ENCODE measurements at places on chromosomes 4 and X.

- no peak for DNase-seq
These were observed 158.2 kb upstream of the NOCT start for GRCh38 chr4:138857416-138857815.

DNA sequence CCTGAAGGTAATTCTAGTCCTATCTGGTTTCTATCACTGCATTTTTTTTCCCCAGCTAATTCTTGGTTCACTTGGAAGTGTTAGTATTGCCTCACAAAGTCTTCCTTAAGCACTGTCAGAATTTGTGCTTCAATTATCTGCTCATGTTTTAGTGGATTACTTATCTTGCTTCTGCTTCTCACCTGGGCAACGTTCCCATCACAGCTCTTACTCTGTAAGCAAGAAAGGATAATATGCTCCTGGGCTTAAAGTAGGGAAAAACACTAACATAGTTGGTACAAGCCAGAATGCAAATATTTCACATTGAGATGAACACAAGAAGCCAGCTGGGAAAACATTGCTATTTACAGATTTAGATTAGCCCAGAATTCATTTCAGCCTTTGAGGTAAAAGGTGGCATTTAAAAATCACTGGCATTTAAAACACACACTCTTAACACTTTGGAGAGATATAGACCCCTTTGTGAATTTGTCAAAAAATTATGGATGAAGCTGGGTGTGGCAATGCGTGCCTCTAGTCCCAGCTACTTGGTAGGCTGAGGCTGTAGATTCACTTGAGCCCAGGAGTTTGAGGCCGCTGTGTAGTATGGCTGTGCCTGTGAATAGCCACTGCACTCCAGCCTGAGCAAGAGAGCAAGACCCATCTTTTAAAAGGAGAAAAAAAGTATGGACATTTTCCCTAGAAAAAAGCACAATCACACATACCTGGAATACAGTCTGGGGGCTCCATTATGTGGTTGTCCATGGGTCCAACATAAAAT is 6.6 kb upstream of the PTPN13 start:
- no peak for DNase-seq

- DNase-seq, result peak; percentile 1
These were observed 193.5 kb downstream of the CFAP299 start for GRCh38 chr4:80529026-80529425.

DNA sequence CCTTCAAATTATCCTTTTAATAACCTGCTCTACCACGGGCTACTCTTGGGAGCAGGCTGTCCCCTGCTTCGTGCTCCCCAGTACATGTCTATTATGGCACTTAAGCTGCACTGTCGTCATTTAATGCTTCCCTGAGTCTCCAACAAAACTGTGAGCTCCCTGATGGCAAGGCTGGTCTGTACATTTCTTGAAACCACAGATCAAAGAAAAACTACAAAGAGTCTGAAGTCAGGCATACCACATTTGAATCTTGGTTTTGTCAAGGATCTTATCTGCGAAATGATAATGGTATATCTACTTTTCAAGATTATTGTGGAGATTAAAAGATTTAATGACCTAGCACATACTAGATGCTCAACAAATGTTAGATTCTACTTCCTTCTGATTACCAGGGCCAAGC is 45.7 kb downstream of the MAML3 start:
- DNase-seq, result no peak

- no peak for DNase-seq
These were observed 975.2 kb downstream of the STIM2 start for GRCh38 chr4:27835851-27836250.

DNA sequence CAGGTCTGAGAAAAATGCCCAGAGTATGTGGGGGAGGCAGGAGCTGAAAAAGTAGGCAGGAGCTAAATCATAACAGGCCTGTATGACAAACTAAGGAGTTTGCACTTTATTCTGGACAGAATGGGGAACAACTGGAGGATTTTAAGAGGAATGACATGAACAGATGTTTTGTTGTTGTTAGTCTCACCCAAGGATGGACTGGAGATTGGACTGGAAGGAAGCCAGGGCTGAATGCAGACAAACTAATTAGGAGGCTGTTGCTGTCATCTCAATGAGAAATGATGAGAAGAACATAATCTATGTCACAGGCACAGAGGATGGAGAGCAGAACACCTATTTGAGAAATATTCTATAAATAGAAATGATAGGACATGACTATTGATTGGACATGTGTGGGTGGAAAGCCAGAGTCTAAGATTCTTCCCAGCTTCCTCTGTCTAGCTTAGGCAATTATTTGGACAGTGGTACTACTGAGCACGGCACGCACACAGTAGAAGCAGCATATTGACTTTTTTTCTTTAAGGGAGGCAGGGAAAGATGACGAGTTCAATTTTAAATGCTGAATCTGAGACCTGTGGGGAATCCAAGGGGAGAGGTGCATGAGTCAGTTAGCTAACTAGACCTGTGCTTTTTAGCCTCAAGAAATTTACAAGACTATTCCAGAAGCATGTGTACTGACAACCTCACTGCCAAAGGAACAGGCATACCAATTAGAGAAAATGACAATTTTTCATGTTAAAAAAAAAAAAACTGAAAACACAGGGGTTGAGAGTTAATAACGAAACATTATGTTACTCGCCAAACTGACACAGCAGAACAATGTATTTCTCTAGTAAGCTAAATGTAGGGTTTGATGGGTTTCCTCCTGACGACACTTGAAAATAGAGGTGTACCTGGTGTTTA is 963 bp upstream of the USO1 start:
- peak; percentile 84 for DNase-seq

- DNase-seq, result peak; percentile 94
These were observed 166.8 kb downstream of the BMPR1B start for GRCh38 chr4:94924566-94924965.

Measured in bronchial epithelial cell (primary cell).